Psoas muscle (tissue), 8 donors: ENCODE measurements at places on chromosomes 2 and 18. TPM values are rescaled to one million over a fixed set of nuclear protein-coding genes. Genes with fewer than 3 reads are reported as not detected.
A peak's percentile ranks its signal among the peaks of the same experiment; 100 is the strongest.

DNA sequence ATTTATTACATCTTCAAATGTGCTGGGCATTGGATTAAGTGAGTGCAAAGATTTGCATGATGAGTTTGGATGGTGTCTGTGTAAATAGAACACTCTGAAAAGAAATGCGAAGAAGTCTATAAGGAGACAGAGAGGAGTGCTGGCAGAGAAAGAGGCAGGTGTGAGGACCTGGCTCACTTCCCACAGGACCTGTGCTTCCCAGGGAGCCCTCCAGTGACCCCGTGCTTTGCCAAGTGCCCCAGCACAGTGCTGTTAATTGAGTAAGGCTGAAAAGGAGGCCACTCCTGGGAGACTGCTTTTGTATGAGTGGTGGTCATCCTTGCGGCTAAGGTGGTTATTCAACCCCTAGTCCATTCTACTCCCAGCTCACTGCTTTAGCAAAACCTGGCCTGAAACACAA is 230.8 kb downstream of the OSR1 start:
- DNase-seq: no peak

- DNase-seq: no peak
Measured at GRCh38 chr2:168289880-168290279, 42.5 kb upstream of the STK39 start.

DNA sequence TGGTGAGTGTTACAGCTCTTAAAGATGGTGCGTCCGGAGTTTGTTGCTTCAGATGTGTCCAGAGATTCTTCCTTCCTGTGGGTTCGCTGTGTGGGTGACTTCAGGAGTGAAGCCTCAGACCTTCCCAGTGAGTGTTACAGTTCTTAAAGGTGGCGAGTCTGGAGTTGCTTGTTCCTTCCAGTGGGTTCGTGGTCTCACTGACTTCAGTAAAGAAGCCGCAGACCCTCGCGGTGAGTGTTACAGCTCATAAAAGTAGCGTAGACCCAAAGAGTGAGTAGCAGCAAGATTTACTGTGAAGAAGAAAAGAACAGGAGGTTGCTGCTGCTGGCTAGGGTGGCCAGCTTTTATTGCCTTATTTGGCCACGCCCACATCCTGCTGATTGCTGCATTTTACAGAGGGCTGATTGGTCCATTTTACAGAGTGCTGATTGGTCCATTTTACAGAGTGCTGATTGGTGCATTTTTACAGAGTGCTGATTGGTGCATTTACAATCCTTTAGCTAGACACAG is 34.0 kb upstream of the SPTBN1 start:
- DNase-seq: no peak

GRCh38 chr2:114661971-114662939 is 219.8 kb downstream of the DPP10 start:
- DNase-seq: peak; percentile 48

DNA sequence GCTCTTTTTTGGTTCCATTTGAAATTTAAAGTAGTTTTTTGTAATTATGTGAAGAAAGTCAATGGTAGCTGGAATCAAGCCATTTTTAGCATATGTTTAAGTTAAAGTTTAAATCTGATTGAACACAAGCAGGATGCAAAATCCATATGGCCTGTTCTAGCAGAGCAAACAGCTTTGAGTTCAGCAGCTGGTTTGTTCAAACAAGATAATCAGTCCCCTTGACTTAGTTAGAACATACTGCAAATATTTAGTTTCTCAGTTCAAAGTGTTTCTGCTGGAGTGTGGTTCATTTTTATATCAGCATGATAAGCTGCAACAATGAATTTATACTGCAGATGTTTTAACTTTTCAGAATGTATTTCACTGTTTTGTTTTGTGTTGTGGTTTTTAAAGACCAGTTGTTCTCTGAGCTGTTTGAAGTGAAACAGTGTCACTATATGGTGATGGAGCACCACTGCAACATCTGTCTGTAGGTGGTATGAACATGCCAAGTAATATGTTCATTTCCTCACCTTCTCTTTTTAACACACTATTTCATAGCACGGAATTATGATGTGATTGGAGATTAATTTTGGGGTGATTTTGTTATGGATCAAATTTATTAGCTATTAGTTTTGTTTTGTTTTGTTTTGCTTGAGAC is 125.3 kb downstream of the COL4A4 start:
- DNase-seq: no peak

GRCh38 chr18:52183107-52183506 is 156.9 kb upstream of the DCC start:
- DNase-seq: no peak

DNA sequence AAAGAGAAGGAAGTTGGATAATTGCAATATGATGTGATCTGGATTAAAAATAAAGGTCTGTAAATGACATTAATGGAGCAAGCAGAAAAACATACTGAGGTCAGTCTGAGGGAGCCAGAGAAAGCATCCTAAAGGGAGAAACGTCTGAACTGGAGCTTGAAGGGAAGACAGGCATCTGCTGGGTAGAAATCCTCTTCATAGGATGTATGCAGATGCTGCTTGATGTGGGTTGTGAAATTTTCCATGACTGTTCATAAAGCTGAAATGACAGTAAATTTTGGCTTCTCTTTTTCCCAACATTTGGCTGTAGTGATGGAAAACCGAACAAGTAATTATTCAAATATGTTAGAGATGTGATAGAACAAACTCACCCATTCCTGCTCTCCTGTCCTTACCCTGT is 287.6 kb downstream of the CAMKMT start:
- DNase-seq: no peak

DNA sequence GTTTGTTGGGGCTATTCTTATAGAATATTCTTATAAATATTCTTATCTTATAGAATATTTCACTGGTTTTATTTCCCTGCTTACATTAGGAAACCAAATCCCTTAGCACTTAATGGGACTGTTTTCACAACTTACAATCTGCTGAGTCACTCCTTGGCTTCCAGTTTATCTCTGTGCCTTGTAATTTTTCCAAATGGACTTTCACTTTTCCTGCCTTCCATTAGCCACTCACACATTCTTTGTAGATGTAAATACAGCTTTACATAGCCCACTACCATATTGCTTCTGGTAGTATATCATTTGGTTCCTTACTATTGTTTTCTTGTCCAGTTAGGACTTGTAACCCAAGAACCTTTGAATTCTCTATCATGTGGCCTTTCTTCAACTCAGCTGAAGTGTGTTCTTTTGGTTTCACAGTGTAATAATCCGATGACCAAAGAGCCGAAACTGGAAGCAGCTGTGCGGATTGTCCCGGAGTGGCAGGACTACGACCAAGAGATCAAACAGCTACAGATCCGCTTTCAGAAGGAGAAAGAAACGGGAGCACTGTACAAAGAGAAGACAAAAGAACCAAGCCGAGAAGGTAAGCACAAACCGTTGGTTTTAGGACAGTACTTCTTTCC is 96.1 kb downstream of the UGGT1 start:
- peak; percentile 27 for DNase-seq

DNA sequence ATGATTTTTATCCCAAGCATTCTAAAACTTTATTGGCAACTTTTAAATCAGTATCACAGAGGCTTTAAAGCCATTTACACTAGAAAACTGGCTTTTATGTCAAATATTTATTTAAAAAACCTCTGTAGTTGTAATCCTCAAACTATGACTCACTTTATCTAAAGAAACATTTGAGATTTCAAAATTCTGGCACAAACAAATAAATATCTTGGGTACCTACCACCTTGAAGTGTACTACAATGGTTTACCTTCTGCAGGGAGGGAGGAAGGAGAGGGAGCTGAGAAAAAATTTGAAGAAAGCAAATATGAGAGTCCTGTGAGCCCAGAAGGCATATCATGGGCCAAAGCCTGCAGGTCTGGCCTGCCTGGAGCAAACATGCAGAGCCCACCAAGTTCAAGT is 155.6 kb downstream of the NCKAP5 start:
- DNase-seq: no peak

- DNase-seq: no peak
Measured at GRCh38 chr2:240518981-240519380, 38.8 kb downstream of the ANKMY1 start.

GRCh38 chr2:38739524-38739923 is 11.6 kb downstream of the SRSF7 start:
- no peak for DNase-seq

- peak; percentile 41 for DNase-seq
Measured at GRCh38 chr2:18740474-18740881, 151.1 kb upstream of the NT5C1B start.

- DNase-seq: no peak
Measured at GRCh38 chr18:41144441-41144840, 810.6 kb upstream of the PIK3C3 start.

DNA sequence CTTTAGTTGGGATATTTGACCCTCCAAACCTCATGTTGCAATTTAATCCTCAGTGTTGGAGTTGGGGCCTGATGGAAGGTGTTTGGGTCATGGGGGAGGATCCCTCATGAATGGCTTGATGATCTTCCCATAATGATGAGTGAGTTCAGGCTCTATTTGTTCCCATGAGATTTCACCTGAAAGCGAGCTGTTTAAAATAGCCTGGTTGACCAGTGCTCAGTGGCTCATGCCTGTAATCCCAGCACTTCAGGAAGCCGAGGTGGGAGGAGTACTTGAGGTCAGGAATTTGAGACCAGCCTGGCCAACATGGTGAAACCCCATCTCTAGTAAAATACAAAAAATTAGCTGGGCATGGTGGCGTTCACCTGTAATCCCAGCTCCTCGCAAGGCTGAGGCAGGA is 14.9 kb upstream of the PSME4 start:
- DNase-seq: no peak

GRCh38 chr2:23367760-23368159 is 17.2 kb upstream of the KLHL29 start:
- DNase-seq: no peak

- DNase-seq: no peak
Measured at GRCh38 chr18:62372156-62372555, 47.0 kb downstream of the TNFRSF11A start.

The PSMA8 gene
- total RNA-seq: not detected

The CDKL4 gene
- total RNA-seq: 0.44 TPM

The GDF7 gene
- 0.94 TPM for total RNA-seq

The MDH1B gene
- total RNA-seq: 1.0 TPM

The C2orf66 gene
- total RNA-seq: not detected

The MPHOSPH10 gene
- total RNA-seq: 32.9 TPM

The PAX8 gene
- 0.19 TPM for total RNA-seq

The MAP3K19 gene
- not detected for total RNA-seq
